ENCODE measurements at places on chromosomes 1 and 21.

- DNase-seq = no peak
Observed at GRCh38 chr1:220921498-220921897, 42.3 kb downstream of the HLX start.

DNA sequence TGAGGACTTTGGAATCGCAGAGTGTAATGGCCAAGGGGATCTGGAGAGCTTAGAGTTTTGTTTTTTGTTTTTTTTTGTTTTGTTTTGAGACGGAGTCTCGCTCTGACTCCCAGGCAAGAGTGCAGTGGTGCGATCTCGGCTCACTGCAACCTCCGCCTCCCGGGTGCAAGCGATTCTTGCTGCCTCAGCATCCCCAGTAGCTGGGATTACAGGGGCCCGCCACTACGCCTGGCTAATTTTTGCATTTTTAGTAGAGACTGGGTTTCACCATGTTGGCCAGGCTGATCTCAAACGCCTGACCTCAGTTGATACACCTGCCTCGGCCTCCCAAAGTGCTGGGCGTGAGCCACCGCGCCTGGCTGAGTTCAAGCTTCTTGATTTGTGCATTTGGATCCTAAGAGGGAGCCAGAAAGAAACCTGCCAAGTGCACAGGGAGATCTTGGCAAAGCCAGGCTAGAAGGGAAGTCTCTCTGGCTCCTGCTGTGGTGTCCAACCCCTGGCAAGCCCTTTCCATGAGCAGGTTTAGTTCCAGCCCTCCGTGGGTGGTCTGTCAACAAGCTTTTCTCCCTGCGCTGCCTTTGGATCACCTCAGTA, 852 bp downstream of the FAAH start:
- no peak for DNase-seq

DNA sequence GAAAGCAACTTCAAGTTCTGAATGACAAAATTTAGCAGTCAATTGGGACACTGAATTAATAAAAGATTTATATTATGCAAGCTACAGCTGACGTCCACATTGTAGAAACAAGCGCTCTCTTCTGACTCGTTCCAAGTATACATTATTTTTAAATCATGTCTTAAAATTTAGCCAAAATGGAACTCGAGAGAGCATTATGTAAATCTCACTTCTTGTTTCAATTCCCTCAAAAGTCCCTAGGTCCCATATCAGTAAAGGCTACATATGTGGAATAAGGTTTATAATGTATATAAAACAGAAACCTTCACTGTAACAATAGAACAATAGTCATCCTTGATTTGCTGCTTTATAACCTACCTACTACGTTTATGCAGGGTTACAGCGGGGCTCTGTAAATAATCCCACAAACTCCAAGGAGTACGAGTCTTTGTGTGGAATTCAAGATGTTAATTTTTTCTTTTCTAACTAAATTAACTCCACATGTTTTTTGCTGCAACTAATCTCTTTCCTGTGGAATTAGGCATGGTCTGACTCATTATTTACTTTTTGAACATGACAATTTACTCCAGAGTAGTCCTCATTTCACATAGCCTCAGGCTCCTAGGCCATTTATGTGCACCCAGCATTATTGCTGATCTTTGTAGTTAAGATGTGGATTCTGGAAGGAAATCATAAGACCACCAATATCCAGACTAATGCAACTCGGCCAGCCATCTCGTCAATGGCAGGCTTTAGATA, 785.1 kb downstream of the LTN1 start:
- DNase-seq = no peak

DNA sequence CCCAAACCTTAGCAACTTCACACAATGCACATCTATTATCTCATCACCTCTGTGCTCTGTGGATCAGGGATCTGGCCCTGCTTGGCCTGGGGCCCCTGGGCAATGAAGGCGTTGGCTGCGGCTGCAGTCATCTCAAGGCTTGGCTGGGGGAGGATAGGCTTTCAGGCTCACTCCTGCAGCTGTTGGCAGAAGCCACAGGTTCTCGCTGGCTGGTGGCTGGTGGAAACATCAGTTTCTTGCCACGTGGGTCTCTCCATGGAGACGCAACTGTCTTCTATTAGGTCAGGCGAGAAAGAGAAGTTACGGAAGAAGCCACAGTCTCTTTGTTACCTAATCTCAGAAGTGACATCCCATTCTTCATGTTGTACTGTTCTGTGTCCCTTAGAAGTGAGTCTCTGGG, 3.6 kb upstream of the NPPA start:
- DNase-seq = no peak

DNA sequence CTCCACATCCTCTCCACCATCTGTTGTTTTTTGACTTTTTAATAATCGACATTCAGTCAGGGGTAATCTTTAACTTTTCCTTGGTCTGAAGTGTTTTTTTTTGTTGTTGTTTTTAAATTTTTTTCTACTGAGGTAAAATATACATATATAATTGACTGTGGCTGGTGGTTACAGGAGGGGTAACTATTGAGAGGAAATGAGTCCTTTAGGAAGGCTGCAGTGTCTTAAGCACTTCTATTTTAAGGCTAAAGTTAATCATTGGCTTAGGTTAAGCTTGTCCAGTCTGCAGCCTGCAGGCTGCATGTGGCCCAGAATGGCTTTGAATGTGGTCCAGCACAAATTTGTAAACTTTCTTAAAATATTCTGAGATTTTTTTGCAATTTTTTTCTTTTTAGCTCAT, 172.5 kb downstream of the CTH start:
- DNase-seq = no peak

GRCh38 chr1:213194855-213195254, 143.8 kb downstream of the RPS6KC1 start:
- no peak for DNase-seq

DNA sequence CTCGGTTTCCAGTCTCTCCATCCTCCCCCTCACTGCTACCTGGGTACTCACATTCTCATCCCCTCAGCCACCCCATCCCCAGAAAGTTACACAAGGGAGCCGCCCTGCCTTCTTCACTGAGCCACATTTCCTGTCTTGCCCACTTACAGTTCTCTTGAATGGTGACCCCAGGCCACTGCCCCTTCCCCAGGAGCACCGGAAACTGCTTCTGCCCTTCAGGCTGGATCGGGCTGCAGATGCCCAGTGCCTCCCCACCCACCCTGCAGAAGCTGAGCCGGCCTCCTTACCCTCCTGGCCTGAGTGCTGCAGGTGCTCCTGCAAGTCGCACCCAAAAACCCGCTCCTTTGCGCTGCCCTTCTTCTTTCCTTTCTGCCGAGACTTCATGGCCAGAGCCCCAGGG, 450 bp downstream of the ARHGAP30 start:
- peak; percentile 5 for DNase-seq

GRCh38 chr1:44408212-44408582, 3.1 kb downstream of the RNF220 start:
- no peak for DNase-seq

DNA sequence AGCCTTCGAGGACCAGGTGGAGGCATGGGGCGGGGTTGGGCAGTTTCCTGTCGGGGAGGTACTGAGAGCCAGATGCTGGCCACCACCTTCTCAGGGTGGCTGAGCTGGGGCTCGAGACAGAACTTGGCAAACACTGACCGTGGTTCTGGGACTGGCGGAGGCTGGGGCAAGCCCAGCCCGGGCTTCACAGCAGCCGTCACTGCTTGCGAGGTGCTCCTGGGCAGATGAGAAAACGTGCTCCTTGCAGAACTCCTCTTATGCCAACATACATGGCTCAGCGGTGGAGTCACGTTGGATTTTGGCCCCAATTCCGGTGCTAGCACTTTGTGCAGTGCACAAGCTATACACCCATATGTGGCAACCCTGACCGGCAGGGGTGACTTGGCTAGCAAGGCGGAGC, 69.2 kb downstream of the RUNX3 start:
- no peak for DNase-seq

GRCh38 chr21:32256873-32257620, 21.8 kb downstream of the MIS18A start:
- no peak for DNase-seq

GRCh38 chr1:193189442-193190095, 3.2 kb upstream of the B3GALT2 start:
- DNase-seq = no peak

DNA sequence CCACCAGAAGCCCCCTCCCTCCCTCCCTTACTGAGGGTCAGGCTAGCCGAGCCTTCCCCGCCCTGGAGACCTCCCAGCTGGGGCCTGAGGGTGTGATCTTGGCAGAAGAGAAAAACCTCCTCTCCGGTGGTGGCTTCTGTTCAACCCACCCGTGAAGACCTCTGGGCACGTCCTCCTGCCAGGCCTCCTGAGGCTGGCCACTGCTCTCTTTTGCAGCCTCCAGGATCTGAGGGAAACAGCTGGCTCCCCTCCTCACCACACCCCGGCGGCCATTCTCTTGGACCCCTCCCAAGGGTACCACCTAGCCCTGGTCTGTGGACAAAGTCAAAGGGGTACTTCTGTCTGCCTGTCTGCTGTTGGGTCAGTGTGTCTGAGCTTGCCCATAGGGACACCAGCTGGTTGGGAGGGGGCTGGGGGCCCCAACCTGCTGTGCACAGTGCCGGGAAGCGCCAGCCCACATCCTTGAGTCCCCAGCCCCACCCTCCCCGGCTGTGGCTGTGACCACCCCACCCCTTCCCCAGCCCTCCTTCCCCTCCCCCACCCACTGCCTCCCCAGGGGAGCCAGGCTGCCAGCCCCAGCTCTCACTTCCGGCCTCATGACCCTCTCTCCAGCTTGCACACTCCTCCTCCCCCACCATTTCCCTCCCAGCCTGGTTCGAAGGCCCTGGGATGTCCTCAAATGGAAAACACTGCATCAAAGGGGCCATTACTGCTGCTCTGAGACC, 48.1 kb downstream of the AHDC1 start:
- peak; percentile 8 for DNase-seq

GRCh38 chr1:93344886-93345632, 648 bp upstream of the DR1 start:
- DNase-seq = no peak

DNA sequence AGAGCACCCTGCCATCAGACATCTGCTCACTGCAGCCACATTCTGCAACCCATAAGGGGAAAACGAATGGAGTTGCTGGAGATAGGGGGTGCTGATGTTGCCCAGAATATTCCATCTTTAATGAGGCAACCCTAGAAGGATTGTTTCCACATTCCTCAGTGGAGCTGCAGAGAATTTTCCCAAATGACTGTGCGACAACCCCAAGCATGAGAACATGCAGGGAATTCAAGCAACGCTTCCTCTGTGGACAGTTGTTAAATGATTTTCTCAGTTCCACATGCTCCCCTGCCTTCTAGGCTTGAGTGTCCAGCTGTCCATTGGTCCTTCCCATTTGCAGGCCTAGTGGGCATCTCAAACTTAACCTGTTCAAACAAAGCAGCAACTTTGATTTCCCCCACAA, 20.5 kb upstream of the UBL4B start:
- no peak for DNase-seq

DNA sequence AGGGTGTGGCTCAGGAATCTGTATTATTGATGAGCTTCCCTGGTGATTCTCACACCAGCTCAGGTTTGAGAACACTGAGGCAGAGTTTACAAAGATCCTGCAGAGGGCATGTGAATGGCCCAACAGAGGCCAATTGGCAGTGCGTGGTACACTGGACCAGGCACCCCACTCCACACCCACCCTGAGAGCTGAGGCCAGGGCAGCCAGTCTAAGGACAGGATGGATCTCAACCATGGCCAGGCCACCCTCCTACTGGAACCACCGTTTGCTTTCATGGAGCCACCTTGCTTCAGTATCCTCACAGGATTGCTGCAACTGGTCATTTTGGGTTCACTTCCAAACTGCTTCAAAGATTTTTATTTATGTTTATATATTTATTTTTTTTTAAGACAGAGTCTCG, 7.3 kb upstream of the RASSF5 start:
- no peak for DNase-seq

DNA sequence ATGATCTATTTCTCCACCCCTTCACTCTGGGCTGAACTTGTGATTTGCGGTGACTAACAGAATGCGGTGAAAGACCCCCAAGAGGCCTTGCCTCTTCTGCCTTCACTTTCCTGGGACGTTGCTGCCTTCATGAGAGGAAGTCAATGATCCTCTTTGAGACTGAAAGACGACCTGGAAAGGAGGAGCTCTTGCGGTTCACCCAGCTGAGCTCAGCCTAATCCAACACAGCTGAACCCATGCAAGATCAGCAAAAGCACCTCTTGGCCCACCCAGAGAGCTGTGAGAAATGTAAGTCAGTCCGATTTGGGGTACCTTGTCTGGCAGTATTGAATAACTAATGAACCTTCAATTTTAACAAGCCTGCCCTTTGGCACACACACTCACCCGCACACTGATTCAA, 767.4 kb upstream of the TPTE start:
- no peak for DNase-seq

Data from activated effector memory CD4-positive, alpha-beta T cell treated with Interleukin-2 at 50 U/mL for 16 hours (primary cell).